Epithelial cell of alveolus of lung (primary cell): ENCODE measurements at places on chromosomes 2 and 18. TPM values are rescaled to one million over a fixed set of nuclear protein-coding genes. Genes with fewer than 3 reads are reported as not detected.

The ZNF804A gene
- 4.2 and 7.5 TPM in 2 replicates for total RNA-seq

The FOXD4L1 gene
- under 0.01 and 0.16 TPM in 2 replicates for total RNA-seq

The CHST9 gene
- total RNA-seq: not detected in 2 replicates

The UGT1A1 gene
- total RNA-seq: not detected in 2 replicates

The C2orf74 gene
- total RNA-seq: 6.3 and 14.3 TPM in 2 replicates
